ENCODE measurements at places on chromosomes 11 and 22.

- no peak for DNase-seq
These were observed 19.7 kb upstream of the RAG2 start for GRCh38 chr11:36617543-36618362.

DNA sequence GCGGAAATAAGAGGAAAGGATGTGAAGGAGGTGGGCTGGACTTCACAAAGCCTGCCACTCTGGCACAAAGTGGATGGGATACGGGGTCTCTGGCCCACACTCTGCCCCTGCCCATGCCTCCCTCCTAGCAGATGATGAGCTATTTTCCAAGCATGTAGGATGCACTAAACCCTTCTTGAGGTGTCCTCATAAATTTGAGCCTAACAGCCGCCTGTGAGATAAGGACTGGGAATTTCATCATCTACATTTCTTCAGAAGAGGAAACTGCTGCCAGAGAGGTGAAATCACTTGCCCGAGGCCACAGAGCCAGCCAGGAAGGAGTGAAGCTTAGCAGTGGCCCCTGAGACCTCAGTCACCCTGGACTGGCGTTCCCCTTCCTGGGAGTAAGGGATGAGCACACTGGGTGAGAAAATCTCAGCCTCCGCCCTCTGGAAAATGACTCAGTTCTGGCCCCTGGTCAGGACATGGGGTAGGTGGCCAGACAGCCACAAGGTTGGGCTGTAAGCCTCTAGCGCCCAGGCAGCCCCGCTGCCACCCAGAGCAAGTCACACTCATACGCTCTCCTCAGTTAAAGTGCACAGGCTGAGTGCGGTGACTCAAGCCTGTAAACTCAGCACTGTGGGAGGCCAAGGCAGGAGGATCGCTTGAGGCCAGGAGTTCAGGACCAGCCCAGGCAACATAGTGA, 27.9 kb downstream of the MB start:
- DNase-seq = no peak

GRCh38 chr11:11491589-11491988, 130.2 kb downstream of the GALNT18 start:
- no peak for DNase-seq

- DNase-seq = no peak
These were observed 981.6 kb upstream of the FAT3 start for GRCh38 chr11:91243051-91243450.
